ENCODE measurements at places on chromosomes 11 and 22. TPM values are rescaled to one million over a fixed set of nuclear protein-coding genes. Genes with fewer than 3 reads are reported as not detected.

Gene DRAP1
- 66.5 TPM for total RNA-seq

DNA sequence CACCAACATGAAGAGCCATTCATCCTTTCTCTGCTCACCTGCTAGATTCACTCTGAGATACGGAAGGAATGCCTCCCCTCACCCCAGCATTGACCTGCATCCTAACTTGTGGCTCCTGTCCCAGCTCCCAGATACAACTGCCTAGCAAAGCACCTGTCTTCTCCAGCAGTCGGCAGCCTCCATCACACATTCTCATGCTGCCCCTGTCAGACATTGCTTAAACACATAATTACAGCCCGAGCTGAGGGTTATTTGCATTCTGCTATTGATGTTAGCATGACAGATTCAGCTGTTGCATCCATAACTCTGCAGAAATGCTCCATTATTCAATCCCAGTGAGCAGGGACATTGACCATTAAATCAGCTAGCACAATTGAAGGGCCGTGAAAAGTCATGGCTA, 184.4 kb upstream of the NARS2 start:
- DNase-seq = no peak

DNA sequence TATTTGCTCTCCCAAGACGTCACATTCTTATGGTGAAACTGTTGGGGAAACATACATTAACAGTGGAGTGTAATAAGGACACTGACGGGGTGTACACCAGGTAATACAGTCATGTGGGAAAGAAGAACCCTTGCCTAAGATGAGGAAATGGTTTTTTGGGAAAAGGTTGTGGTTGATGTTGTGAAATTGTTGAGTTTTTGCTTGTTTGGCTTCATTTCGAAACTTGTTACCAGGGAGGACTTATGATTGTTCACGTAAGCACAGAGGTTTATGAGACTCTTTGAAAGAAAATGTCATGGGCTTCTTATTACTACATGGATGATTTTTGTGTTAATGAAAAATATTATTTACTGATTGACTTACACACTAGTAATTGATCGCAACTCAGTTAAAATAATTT, 16.8 kb downstream of the ANO3 start:
- DNase-seq = no peak

Gene SLC5A4
- 134 TPM for total RNA-seq

GRCh38 chr11:70074746-70075145, 3.4 kb upstream of the ANO1 start:
- DNase-seq = no peak

DNA sequence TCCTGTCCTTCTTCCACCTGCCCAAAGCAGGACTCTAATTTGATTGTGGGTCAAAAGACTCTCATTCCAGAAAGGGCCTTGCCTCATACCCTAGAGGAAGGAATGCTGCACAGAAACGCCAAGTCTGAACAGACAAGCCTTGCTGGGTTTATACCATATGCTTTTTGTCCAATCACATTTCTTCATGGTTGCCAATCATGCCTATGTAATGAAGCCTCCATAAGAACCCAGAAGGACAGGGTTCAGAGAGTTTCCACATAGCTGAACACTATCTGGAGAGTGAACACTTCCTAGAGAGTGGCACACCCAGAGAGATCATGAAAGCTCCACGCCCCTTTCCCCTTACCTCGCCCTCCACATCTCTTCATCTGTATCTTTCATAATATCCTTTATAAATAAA, 4.8 kb upstream of the SAA2 start:
- no peak for DNase-seq

Gene CCDC34
- 7.1 TPM for total RNA-seq

DNA sequence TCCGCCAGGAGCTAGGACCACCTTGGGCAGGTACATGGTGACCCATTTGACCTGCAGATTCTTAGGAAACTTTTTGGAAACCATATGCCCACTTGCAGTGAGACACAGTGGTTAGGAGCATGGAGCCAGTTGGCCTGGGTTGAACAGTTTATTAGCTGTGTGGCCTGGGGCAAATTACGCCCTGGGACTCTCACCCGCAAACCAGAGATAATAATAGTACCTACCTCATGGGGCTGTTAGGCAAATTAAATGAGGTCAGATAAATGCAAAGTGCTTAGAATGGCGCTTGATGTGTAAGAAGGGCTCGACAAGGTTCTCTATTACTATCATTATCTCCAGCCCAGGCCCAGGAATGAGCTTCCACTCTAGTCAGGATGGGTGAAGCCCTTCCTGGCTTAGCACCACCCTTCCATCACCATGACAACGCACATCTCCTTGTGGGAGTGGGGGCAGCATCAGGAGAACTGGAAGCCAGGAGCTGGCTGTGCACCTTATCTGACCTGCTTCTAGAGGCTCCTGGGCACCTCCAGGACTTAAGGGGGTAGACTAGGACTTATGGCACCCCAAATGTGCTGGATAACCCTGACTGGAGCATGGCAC, 5.1 kb downstream of the SYT12 start:
- DNase-seq = no peak

DNA sequence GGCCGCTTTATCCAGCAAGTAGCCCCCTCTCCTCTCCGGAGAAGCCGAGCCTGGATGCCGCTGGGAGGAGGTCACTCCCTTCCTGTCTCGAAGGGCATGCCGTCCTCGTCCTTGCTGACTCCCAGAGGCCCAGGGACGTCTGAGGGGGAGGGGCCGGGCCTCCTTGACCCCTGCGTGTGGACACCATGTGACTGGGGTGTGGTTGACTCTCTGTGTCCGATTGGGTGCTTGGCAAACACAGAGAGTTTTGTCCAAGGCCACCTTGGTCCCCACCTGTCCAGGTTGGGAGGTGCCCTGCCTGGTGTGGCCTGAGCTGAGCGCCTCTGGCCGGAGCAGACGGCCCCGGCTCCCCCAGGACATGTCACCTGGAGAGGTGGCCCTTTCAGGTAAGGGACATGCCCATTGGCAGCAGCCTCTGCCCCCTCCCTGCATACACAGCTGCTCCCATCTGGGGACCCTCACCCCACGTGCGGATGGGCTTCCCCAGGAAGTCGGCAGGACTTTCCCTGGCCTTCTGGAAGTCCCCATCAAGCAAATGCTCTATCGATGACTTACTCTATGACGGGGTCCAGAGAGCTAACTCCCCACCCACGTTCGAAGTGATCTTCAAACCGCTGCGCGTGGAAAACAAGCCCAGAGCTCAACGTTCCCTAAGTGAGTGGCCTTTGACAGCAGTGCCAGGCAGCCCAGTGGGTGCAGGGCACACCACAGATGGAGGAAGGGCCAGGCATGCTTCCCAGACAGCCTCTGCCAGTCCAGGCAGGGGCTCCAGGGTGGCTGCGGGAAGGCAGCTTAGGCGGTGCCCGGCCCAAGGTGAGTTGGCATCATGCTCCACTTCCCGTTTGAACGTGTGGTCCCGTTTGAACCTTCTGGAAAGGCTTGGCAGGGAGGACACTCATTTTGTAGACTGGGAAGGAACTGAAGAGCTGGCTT, at the start of gene SMIM38:
Gene SMIM38 (plus strand): TSS at position 634 of the 933 bp plus-strand sequence. CDS start 1,912 bp downstream, outside the sequence.
- no peak for DNase-seq

Data from SK-MEL-5 (cell line).